ENCODE measurements at places on chromosomes 2 and 18.

- DNase-seq: no peak
Observed at GRCh38 chr2:214246417-214246816, 164.4 kb upstream of the VWC2L start.

DNA sequence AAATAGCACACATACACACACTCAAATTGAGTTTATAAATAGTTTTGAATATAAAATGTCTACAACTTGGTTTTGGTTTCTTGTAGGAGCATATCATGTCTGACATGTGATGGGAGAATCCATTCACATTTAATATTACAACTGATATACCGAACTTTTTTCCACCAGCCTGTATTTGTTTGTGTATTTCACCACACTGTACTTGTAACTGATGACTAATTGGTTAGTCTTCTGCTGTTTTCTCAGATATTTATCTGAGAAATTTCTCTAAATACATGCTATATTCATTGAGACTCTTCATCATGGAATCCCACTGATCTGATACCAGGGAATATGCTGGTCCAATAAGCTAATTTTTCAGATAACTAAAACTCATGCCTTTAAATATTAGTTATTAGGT, 56.3 kb upstream of the UBXN4 start:
- no peak for DNase-seq

- DNase-seq: peak; percentile 34
Observed at GRCh38 chr2:73703675-73704074, 33.5 kb downstream of the TPRKB start.

DNA sequence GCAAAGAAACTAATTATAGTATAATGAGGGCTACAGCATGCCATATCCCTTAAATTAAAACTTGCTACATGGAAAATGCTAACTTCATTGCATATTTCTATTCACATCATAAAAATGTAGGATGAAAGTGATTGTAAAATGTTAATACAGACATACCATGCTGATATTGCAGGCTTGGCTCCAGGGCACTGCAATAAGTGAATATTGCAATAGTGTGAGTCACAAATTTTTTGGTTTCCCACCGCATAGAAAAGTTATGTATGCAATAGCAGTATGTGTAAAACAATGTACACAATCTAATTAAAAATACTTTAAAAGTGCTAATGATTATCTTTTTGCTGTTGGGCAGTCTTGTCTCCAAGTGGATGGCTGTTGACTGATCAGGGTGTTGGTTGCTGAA, 162.1 kb downstream of the CD8B2 start:
- DNase-seq: no peak

DNA sequence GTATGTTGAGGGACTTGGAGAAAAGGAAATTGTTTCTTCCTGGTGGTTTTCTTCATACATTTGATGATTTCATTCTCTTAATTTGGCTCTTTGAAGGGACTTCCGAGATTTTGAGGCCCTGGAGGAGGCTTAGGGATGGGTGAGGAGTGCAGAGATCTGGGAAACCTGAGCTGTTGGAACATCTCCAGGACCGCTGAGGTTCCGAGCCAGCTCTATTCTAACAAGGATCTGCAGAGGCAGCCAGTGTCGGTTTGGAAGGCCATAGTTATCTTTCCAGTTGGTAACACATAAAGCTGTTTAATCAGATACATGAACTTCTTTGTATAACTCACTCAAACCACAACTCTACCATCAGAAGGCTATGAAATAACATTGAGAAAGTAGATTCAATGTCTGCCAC, 70.3 kb upstream of the UPP2 start:
- DNase-seq: no peak

DNA sequence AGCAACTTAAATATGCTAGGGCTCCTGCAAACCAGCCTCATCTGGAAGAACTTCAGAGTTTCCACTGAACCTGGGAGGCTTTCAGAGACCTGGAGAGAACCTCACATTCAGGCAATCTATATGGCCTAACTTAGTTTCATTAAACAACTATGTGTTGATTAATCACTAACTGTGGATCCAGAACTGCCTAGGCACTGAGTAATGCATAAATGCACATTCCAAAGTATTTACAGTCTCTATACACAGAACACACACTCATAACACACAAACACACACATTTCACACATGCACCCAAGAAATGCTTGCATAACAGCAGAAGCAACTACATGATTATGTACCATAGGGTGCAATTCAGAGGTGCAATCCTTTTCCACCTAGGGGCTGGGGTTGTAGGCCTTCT, 552.8 kb downstream of the BCL11A start:
- no peak for DNase-seq

- peak; percentile 58 for DNase-seq
Observed at GRCh38 chr2:26298638-26299393, 47.1 kb upstream of the SELENOI start.

DNA sequence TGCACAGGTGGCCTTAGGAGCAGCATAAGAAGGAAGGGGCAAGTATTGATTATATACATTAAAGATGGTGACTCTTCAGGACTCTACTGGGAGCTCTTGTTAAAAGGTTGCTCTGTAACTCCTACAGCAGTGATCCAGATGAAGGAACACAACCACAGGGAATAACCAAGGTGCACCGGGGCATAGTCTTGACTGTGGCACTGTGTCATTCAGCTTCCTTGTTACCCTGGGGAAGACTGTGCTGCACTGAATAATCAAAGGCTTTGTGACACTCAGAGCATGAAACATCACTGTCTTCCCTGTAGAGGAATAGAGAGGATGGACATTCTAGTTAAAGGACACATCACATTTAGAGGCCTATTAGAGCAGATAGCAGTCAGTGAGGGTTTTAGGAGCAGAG, 105.3 kb downstream of the UBE2E3 start:
- no peak for DNase-seq

DNA sequence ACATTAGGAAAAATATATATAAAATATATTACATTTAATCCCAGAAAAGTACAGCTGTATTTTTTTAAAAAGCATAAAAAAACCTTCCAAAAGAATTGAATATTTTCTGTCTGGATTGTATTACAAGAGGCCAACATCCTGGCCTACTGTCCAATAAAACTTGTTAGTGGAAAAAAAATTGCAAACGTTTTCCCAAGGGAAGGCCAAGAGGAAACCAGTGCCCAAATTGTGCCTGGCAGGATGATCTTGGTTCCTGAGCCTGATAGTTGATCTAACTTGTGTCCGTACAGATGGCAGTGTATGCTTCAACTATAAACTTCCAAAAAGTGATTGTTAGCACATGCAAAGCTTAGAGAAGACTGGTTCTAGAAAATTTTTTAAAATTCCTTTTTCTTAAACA, 90.6 kb upstream of the LPIN2 start:
- no peak for DNase-seq

- no peak for DNase-seq
Observed at GRCh38 chr2:29015701-29016470, 34.8 kb downstream of the TOGARAM2 start.

- no peak for DNase-seq
Observed at GRCh38 chr18:47174545-47175116, 1.5 kb downstream of the IER3IP1 start.

- no peak for DNase-seq
Observed at GRCh38 chr2:51624995-51625394, 593.1 kb upstream of the NRXN1 start.

GRCh38 chr2:32564417-32565035, 63.3 kb upstream of the TTC27 start:
- no peak for DNase-seq

DNA sequence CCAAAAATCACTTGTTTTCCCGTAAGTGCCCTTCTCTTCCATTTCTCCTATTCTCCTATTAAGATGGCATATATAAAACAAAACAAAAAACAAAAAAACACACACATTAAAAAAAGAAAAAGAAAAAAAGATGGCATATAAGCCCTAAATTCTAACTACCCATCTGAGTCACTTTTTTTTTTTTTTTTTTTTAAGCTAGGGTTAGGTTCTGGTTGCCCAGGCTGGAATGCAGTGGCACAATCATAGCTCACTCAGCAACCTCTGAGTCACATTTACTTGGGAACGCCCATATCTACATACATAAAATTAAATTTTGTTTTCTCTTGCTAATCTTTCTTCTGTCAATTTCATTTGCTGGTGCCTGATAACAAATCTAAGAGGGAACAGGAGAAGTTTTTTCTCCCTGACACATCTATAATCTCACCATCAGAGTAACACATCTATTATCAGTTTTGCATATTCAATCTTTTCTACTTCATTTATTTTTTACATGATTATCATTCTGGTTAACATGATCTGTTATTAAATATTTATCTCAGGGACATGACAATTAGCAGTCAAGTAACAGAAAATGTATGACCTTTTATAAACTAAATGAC, 52.1 kb downstream of the EEF1B2 start:
- no peak for DNase-seq

- no peak for DNase-seq
Observed at GRCh38 chr2:188503975-188504374, 212.3 kb downstream of the GULP1 start.

GRCh38 chr18:48534364-48534763, 4.5 kb upstream of the CTIF start:
- DNase-seq: no peak

DNA sequence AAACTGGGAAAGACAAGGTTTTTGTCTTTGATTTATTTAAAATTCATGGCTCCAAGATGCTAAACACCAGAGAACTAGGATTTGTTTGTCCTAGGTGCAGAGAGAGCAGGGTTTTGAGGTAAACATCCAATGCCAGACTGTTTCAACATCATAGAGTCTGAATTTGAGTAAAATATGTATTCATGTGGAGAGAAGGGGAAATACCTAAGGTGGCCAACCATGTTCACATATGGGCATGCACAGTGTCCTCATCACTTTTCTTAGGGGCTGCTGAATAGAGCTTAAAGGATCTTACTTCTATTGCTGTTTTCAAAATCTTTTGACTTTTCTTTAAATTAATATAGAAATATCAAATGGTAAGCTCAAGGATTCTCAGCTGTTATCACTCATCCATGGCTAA, 287.0 kb upstream of the CCDC68 start:
- no peak for DNase-seq

- DNase-seq: no peak
Observed at GRCh38 chr18:59141294-59142068, 1.8 kb downstream of the SEC11C start.

DNA sequence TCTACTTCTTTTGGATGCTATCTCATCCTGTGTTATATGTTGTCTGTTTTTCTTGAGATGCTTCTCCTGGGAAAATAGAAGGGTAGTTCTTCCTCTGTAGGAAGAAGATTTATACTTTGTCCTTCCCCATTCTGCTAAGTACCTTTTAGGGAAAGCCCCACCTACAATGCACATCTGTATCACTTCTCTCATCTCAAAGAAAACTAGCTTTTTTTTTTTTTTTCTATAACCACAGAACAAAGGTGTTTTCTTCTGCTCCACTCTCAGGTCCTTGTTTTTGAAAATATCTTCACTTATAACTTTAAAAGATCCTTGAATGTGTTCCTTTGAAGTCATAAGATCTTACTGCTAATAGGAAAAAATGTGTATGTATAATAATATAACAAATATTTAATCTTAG, 30.8 kb downstream of the CCDC150 start:
- DNase-seq: no peak

- no peak for DNase-seq
Observed at GRCh38 chr2:8679567-8679826, 2.4 kb upstream of the ID2 start.

GRCh38 chr18:78701771-78702396, 277.7 kb upstream of the SALL3 start:
- no peak for DNase-seq

- no peak for DNase-seq
Observed at GRCh38 chr2:172813314-172813888, 77.8 kb downstream of the RAPGEF4 start.

DNA sequence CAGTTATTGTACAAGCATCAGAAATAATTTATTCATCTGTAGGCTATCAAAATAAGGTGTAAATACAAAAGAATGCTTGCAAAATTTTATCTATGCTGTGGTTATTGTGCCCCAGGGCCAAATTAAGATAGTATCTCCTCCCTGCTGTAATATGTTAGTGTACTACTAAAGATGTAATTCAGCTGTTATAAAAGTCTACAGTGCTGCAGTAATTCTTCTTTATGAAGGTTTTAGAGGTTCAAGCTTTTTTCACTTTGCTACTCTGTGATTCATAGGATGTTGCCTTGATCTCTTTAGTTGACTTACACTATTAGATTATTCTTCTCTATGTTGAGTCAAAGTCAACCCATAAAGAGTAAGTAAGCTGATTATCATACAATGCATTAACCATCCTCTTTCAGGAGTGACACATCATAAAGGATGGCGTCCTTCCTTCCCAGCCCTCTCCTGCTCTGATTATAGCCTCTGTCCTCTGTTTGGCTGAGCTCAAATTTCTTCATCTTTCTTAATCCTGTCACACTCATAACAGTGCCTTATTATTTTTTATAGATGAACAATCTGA, 29.3 kb upstream of the DYNAP start:
- no peak for DNase-seq

DNA sequence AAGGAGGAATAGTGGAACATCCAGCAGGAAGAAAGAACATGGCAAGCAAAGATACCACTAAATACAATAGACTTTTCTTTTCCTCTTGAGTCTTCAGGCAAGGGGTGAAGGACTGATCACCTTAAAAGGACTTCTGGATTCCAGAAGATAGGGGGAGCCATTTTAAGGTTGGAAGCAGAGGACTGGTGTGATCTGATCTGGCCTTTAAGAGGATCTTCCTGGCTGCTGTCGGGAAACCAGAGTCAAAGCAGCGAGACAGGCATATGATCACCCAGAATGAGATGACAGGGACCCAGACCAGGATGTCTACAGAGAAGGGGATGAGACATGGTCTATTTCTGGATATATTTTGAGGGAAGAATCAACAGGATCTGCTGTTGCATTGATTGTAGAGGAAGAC, 558.0 kb downstream of the STK39 start:
- no peak for DNase-seq

- DNase-seq: no peak
Observed at GRCh38 chr2:5690718-5691220, 1.4 kb upstream of the SOX11 start.

DNA sequence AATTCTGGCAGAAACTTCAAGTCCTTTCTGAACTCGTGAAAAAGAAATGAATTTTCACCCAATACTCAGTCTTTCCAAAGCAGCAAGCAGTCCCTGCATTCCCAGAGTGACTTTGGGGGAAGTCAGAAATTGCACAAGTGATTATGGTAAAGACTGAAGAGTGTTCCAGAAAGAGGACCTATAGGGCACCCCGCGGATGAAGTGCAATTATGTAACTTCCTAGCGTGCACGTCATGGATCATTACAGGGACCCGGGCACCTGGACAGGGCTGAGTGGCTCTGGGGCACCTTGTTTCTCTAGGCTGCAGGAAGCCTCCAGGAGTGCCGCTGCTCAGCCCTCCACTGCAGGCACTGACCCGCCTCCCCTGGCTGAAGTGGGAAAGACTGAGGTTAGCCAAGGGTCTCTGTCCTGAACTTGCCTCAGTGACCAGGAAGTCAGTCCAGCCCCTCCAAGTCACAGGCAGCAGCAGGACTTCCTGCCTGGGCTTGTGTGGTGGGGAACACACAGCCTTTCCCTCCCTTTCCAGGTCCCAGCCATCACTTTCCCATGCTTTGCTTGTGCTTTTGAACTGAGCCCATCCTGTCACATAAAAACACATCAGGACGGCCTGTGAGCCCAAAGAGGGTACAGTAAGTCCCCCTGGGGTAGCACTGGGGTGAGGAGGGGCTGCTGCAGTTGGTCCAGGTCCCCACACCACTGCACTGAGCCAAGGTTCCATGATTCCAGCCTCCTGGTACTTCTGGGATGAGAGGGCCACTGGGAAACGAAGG, 19.8 kb downstream of the TMEM185B start:
- DNase-seq: peak; percentile 92
